NCI-H460 (cell line): ENCODE measurements at places on chromosomes 16 and 17.
A peak's percentile ranks its signal among the peaks of the same experiment; 100 is the strongest.

- DNase-seq, result no peak
These were observed 113.6 kb downstream of the SMG6 start for GRCh38 chr17:2190014-2190413.

- no peak for DNase-seq
These were observed 15.4 kb downstream of the RBFOX3 start for GRCh38 chr17:79595471-79595870.

DNA sequence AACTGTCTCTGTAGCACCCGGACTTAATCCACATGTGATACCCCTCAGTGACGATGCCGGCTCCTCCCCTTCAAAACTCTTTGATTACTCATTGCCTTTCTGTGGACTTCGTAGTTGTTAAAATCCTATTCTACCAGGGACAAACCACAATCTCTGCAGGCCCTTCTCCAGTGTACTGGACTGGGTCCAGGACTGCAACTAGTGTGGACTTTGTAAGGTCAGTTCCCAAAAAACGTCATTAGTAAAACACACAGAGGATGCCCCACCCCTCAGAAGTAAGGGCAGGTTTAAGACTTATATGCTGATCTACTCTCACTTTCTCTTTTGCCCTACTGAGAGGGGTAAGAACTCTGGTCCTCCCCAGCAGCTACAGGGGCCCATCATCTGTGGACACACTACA is 10.5 kb upstream of the NUDT7 start:
- DNase-seq, result no peak

GRCh38 chr16:31874366-31875111 is 932 bp downstream of the ZNF267 start:
- peak; percentile 17 for DNase-seq

GRCh38 chr16:11264155-11264832 is 4.8 kb downstream of the TNP2 start:
- DNase-seq, result no peak

- DNase-seq, result no peak
These were observed 31.2 kb downstream of the NSMCE1 start for GRCh38 chr16:27237219-27238015.

GRCh38 chr16:3591436-3591803 is 14.2 kb upstream of the NLRC3 start:
- DNase-seq, result no peak

GRCh38 chr16:45454-45853 is 8.0 kb downstream of the POLR3K start:
- no peak for DNase-seq
